ENCODE measurements at places on chromosomes 11 and 22. TPM values are rescaled to one million over a fixed set of nuclear protein-coding genes. Genes with fewer than 3 reads are reported as not detected.

- no peak for DNase-seq
These were observed 166.2 kb downstream of the PGR start for GRCh38 chr11:100963375-100963774.

DNA sequence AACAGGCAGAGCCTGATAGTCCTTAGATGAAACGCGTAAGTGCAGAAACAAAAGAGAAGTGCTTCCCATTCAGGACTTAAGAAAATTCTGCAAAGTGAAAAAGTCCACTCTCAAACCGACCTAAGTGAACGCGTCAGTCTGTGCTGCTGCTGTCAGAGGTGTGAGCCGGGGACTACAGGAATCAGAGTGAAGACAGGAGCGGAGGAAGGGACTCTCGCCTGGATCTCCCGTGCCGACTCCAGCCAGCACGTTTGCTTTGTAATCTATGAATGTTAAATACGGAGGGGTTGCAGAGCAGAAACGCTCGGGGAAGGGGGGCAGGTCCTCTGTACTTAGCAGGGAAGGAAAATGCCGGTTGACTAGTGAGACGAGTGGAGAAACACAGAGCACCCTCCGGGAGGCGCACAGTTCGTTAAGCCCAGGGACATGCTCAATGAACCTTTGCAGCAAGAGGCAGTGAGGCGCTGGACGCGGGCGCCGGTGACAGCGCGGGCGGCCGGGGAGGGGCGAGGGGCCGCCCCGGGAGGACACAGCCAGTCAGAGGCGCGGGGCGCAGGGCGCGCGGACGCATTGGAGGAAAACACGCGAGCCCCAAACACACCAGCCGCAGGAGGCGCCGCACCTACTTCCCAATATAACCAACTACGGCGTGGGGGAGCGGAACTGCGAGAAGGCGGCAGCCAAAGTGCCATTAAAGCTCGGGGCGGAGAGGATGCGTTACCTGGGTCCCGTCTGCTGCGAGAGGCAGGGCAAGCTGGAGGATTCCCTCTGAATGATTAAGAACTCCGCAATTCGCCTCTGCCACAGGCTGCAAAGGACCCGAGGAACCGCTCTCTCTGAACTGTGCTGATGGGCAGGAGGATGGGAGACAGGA lies at the start of gene CNTN5:
Gene CNTN5, plus strand, starts transcription at position 598 of the 874 bp plus-strand sequence.
- DNase-seq: peak; percentile 74

GRCh38 chr11:75435571-75435925 lies 2.5 kb upstream of the KLHL35 start:
- DNase-seq: no peak

DNA sequence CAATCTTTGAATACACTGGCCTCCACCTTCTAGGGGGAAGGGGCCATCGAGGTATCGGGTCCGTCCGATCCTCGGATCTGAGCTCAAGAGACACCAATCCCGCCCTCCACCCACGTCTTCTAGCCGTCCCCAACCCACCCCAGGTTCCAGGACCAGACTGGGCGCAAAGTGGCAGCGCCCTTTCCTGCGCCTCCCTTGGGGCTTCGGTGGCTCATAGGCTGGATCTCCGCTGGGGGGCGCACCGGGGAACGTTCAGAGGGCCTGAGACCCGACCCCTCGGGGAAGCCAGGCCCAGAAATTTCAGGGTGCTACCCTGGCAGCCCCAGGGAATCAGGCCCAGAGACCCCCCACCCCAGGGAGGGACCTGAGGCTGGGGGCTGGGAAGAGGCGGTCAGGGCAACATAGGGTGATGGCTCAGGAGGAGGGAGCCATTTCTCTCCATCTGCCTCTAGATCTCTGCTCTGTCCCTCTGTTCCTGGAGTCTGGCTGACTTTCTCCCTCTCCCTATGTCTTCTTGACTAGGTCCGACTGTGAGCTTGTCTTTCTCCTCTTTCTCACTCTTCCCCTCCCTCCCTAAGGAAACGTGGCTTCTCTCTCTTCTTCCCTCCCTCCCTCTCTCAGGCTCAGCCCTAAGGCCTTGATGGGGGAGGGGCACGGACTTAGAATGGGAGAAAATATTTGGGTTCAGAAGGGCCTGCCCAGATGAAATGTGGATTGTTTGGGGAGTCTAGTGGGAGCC lies 1.1 kb downstream of the CREB3L1 start:
- peak; percentile 46 for DNase-seq

The METTL15 gene
- 3.4 TPM for polyA plus RNA-seq

All from brain (organoid and tissue), 16 donors.